Omental fat pad (tissue), 4 donors: ENCODE measurements at places on chromosomes 11 and 22.

DNA sequence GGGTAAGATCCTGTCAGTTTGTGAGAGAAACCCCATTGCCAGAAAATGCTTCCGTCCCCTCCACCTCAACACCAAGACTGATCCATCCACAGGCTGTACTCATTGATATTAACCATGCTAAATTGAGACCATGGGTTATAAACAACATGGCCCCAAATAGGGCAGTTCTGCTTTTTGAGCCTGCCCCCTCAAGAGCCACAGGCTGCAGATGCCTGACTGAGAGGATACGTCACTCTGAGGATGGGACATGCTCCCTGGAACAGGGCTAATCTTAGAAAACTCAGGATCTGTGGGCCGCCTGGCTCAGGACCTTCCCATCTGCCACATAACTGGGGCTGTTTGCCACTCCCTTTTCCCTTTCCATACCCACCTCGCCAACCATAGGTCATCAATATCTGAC lies 99.8 kb downstream of the MICAL2 start:
- DNase-seq: no peak

DNA sequence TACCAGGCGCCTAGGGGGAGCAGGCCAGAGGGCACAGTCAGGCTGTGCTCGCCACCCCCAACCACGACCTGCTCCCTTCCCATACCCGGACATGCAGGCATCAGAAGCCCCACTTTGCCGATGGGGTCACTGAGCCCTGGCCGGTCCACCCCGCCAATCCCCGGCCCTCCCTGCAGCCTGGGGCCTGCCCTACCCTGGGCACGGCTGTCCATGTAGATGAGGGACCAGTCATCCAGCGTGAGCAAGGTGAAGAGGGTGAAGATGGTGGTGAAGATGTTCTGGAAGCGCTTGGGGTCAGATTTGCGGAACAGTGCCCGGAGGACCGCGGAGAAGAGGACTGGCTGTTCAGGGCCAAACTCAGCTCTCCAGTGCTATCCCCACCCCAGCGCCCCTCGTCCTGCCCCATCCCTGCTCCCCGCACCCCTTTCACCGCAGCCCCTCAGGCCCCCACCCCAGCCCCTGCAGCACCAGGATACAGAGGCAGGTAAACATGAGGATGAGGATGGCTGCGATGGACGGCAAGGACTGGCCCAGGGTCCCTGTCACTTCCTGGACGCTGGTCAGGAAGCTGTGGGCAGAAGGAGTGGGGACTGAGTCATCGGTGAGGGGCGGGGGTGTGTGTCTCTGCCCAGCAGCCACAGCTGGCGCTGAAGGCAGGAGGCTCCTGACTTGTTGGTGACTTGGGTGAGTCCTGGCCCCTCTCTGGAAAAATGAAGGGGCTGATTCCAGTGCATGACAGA lies 5.5 kb downstream of the CATSPER1 start:
- DNase-seq: no peak

- no peak for DNase-seq
Observed at GRCh38 chr11:17918049-17918605, 94.7 kb downstream of the SERGEF start.

DNA sequence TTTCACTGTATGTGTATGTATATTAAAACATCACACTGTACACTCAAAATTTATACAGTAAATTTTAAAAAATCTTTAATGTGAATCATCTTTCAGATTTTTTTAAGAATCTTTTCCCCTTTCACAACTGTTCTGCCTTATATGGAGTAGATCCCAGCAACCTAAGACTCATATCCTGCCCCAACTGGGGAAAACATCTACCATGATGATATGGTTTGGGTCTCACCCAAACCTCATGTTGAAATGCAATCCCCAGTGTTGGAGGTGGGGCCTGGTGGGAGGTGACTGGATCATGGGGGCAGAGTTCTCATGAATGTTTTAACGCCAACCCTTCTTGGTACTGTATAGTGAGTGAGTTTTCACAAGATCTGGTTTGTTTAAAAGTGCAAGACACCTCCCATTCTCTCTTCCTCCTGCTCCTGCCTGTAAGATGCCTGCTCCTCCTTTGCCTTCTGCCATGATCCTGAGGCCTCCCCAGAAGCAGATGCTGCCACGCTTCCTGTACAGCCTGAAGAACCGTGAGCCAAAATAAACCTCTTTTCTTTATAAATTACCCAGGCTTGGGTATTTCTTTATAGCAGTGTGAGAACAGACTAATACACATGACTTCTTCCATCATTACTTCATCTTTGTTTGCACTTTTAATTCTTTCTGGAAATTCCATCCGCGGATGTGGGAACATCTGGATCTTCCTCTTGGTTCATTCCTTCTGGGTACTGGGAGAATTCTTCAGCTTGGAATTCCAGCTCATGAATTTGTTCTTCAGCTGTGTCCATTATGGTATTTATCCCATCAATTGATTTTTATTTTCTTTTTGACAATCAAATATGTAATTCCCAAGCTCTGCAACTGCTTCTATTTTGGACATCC lies 36.9 kb downstream of the LINC01488 start:
- DNase-seq: no peak

GRCh38 chr11:62875698-62876478 lies 4.8 kb upstream of the SLC3A2 start:
- DNase-seq: no peak

GRCh38 chr11:66111158-66111557 lies 41.1 kb downstream of the PACS1 start:
- DNase-seq: no peak

GRCh38 chr11:12182302-12182675 lies 71.9 kb downstream of the MICAL2 start:
- DNase-seq: no peak

GRCh38 chr11:48108231-48109045 lies 108.2 kb upstream of the OR4B1 start:
- no peak for DNase-seq

- no peak for DNase-seq
Observed at GRCh38 chr22:28873183-28873963, 10.0 kb upstream of the ZNRF3 start.

- no peak for DNase-seq
Observed at GRCh38 chr11:79321263-79321662, 119.6 kb downstream of the TENM4 start.

DNA sequence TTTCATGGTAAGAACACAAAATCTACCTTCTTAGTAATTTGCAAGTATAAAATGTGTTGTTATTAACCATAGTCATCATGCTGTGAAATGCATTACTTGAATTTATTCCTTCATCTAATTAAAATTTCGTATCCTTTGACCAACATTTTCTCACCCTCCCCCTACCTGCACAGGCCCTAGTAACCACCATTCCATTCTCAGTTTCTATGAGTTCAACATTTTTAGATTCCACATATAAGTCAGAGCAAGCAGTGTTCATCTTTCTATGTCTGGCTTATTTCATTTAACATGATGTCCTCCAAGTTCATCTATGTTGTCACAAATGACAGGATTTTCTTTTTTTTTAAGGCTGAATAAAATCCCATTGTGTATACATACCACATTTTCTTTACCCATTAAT lies 43.5 kb upstream of the CCDC179 start:
- DNase-seq: no peak

DNA sequence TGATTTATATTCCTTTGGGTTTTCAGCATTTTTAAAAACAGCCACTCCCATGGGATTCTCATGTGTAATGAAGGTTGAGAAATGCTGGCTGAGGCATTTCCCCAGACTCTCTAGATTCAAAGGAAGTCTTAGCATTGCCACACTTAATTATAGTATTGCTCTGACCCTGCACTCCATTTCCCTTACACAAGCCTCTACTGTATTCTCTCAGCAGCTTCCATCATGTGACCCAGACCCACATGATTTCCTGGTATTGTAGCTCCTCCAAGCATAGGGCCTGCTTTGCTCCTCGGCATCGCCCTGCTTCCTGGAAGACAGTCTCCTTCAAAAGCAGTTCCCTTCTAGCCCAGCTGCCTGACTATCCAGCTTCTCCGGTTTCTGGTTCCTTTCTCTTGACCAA lies 261.5 kb downstream of the LARGE1 start:
- DNase-seq: peak; percentile 27

- DNase-seq: no peak
Observed at GRCh38 chr11:131146827-131147490, 223.5 kb upstream of the NTM start.

DNA sequence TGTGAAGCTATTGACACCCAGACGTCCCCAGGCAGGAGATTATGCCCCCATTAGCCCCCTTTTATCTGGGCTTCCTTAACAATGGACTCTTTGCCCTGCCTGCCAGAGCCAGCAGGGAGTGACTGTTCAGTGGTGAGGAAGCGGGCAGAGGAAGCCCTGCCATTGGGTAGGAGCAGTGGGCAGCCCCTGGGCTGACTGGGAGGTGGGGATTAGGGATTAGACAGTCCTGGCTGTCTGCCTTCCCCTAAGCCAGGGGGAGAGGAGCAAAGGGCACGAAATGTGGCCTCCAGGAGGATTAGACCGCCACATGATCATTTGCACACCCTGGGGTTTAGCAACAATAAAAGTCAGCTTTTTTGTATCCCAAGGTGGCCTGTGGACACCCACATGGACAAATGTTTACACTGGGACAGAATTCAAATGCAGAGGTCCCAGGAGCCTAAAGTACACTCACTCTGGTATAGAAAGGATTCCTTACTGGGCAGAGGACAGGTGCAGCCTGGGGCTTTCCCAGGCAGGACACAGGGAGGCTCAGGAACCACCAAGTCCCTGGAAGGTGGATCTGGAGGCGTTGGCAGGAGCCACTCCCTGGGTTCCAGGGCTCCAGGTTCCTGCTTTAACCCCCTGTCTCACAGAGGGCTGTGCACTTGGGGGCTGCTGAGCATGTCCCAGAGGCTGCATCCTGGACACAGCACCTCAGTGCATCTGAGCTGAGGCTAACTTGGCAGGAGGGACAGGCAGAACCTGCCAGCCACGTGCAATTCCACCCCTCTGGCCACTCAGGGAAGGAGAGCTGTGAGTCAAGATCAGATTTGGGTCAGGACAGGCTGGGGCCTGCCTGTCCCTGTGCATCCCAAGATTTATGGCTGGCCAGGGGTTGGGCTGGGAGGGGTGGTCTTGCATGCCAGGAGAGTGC lies 2.1 kb downstream of the PNPLA3 start:
- no peak for DNase-seq

DNA sequence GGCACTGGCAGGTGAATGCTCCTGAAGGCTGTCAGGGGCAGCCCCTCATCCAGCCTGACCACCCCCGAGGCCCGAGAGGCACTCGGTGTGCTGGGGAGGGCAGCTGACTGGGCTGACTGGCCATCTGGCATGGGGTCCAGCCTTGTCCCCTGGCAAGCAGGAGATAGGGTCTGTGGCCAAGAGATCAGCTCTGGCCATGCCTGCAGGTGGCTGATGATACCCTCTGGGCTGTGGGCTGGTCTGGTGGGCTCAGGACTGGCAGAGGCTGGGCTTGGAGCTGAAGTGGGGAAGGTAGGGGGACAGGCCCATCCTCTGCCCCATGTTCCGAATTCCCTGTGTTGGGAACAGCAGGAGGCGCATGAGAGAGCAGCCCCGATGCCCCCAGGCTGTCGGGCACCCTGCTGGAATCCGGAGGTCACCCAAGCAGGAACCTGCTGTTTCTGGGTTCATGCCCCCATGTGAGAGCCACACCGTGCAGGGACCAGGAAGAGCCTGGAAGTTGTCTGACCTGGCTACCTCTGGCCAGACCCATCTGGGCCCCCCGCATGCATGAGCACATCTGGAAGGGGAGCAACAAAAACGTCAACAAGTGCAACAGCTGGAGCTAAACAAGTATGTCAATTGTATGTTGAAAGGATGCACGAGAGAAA lies 527.0 kb downstream of the TBC1D22A start:
- no peak for DNase-seq

DNA sequence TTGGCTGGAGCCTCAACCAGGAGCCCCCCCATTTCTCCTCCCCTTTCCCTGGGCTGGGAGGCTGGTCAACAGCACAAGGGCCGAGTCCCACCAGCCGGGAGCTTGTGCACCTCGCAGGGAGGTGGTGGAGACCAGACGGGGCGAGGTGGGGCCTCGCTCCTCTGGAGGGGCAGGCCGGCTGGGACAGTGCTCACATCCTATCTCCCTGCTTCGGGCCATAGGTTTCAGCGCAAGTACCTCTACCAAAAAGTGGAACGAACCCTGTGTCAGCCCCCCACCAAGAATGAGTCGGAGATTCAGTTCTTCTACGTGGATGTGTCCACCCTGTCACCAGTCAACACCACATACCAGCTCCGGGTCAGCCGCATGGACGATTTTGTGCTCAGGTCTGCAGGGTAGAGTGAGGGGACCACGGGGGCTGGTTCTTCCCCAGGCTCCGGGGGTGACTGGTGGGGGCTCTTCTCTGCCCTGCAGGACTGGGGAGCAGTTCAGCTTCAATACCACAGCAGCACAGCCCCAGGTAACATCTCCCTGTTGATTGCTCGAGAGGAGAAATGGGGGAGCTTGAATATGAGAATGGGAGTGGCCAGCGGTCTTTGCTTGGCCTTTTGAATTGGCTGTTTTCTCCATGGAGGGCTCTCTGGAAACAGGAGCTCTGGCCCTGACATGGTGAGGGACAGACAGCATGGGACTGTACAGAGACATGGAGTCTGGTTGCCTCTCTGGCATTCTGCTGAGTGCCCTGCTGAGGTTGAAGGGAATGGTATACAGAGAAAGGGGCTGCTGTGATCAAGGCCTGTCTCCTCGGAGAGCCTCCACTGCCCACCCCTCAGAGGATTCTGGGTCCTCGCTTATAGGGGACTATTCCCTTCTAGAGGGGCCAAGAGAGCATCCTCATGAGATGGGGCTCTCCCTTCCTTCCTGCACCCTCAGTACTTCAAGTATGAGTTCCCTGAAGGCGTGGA lies 3.3 kb downstream of the SIDT2 start:
- DNase-seq: peak; percentile 7

DNA sequence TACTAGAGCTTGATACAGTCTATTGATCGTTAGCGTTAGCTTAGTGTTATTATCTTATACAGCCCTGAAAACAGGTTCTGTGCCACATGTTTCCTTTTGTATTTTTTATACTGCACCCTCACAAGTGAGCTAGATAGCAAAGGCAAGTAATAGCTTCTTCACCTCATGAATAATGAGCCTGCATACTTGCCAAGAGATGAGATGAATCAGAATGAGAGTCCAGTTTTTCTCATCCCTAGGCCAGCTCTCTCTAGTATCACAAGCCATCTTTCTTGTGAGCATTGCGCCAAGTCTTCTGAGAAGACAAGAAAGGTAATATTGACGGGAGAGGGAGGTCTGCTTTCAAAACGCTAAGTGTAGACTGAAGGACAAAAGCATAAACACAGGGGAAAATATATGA lies 8.7 kb upstream of the CARD18 start:
- DNase-seq: no peak

- no peak for DNase-seq
Observed at GRCh38 chr22:44930711-44931035, 79.1 kb downstream of the PHF21B start.

- DNase-seq: peak; percentile 47
Observed at GRCh38 chr22:17785185-17786184, 11.2 kb upstream of the BID start.
